D341Med (cell line): ENCODE measurements at places on chromosomes 1 and 21.
A peak's percentile ranks its signal among the peaks of the same experiment; 100 is the strongest.

- DNase-seq = no peak
These were observed 8.7 kb upstream of the PIGM start for GRCh38 chr1:160040476-160040875.

- no peak for DNase-seq
These were observed 46.7 kb upstream of the SARS1 start for GRCh38 chr1:109167001-109167506.

DNA sequence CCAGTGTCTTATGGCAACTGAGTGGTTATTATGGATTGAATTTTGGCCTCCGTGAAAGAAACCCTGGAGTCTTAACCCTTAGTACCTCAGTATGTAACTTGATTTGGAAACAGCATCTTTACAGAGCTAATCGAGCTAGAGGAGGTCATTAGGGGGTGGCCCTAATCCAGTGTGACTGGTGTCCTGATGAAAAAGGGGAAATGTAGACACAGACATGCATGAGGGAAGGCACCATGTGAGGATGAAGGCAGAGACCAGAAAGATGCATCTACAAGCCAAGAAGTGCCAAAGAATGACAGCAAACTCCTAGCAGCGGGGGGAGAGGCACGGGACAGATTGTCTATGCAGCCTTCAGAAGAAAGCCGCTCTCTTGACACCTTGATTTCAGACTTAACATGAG lies 14.7 kb downstream of the DOP1B start:
- no peak for DNase-seq

DNA sequence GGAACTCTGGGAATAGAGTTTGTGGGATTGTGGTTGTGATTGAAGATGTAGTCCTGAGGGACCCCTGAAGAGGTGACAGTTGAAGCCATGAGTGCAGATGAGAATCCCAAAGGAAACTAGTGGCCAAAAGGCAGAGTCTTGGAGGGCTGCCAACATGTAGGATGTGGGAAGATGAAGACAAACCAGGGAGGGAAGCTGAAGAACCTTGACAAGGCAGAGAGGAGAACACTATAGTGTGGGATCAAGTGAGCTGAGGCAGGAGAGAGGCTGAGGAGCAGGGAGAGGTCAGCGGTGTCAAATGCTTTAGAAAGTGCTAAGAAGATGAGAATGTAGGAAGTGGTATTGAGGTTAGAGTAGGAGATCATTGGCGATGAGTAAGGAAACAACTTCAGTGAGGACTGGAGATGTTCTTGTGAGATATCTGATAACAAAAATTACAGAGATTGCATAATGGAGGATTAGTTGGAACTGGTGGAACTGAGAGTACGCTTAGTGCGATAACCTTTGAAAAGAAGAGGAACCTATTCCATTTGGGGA lies 88.5 kb upstream of the VCAM1 start:
- no peak for DNase-seq

DNA sequence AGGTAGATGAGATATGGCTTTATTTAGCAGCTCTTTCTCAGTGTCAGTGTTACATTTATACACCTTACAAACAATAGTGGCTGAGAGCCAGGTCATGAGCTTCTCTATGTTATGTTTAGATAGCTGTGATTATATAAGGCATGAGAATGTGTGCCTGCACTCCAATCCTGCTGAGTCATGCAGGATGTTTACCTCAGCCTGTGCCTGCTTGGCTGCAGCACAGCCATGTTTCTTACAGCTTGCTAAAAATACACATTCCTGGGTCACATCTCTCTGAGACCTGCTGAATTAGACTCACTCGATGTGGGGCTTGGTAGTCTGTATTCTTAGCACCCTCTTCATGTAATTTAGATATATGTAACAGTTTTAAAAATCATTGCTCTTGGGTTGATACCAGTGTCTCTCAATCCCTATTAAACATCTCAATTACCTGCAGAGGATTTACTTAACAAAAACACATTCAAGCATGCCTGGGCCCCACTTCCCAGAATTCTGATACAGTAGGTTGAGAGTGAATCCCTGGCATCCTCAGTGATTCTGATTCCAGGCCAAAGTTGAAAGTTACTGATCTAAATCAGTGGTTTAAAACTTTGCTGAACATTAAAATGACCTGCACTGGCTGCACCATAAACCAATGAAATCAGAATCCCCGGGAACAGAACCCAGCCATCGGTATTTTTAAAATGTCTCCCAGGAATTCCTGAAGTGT lies 107.5 kb downstream of the GDAP2 start:
- DNase-seq = no peak

DNA sequence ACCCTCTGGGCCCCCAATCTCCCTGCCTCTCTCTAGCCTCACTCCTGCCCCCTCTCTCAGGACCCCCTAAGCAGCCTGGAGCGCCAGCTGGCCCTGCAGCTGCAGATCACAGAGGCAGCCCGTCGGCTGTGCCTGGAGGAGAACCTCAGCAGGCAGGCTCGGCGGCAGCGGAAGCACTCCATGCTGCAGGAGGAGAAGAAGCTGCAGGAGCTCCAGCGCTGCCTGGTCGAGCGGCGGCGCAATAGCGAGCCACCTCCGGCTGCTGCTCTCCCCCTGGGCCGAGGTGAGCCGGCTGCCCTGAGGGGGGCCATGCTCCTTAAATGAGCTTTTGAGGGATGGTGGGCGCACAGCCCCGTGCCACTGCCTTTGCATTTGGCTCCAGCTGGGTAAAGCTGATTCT lies 6.2 kb downstream of the INAVA start:
- peak; percentile 38 for DNase-seq

- no peak for DNase-seq
These were observed 79.8 kb upstream of the KIAA0040 start for GRCh38 chr1:175272361-175272760.

- no peak for DNase-seq
These were observed 129.2 kb downstream of the NUF2 start for GRCh38 chr1:163450986-163451385.

DNA sequence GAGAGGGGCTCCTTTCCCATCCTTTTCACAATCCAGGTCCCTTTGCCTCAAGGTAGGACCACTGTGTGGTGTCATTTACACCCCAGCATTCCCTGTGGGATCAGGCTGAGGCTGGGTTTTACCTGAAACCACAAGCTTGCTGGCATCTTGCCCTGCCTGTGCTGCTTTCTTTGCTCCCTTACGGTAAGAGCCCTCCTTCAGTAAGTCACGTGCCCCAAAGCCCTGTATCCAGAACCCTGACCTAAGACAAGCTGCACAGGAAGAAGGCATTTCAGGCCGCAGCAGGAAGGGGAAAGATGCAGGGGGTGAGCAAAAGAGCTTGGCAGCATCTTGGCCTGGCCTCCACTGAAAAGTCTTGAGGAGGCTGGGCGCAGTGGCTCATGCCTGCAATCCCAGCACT lies 58.4 kb downstream of the KLHDC7A start:
- no peak for DNase-seq

- no peak for DNase-seq
These were observed 39.4 kb upstream of the UHMK1 start for GRCh38 chr1:162458236-162458635.

DNA sequence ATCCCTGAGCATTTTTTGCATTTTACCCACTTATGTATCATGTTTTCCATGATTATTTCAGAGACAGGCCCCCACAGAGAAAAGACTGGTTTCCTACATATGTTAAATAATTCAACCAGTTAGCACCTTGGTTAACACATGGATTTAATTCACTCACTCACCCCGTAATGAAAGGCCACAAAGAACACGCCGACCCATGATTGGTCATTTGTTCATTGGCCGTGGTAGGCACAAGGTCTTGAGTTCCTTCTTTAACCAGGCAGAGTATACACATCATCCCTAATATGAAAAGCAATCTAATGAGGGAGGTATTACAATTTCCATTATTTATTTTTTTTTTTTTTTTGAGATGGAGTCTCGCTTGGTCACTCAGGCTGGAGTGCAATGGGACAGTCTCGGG lies 50.6 kb downstream of the RPS6KA1 start:
- no peak for DNase-seq

DNA sequence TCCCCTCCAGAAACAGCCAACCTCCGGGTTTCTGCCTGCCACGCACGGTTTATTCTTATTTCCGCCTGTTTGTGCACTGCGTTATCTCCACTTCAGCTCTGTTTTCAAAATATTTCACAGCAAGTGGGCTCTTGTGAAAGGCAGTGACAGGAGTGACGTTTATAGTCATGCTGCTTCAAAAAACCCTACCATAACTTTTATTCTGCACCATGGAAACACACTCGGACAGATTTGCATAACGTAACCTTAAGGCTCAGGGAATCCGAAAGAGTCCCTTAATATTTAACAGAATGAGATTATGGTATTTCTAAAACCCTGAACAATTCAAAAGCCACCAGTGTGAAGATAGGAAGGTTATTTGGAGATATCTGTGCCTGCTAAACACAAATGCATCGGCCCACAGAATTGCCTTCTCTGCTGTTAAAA lies 782 bp upstream of the SDE2 start:
- no peak for DNase-seq

- DNase-seq = no peak
These were observed 4.9 kb upstream of the TBX15 start for GRCh38 chr1:118992868-118993699.

DNA sequence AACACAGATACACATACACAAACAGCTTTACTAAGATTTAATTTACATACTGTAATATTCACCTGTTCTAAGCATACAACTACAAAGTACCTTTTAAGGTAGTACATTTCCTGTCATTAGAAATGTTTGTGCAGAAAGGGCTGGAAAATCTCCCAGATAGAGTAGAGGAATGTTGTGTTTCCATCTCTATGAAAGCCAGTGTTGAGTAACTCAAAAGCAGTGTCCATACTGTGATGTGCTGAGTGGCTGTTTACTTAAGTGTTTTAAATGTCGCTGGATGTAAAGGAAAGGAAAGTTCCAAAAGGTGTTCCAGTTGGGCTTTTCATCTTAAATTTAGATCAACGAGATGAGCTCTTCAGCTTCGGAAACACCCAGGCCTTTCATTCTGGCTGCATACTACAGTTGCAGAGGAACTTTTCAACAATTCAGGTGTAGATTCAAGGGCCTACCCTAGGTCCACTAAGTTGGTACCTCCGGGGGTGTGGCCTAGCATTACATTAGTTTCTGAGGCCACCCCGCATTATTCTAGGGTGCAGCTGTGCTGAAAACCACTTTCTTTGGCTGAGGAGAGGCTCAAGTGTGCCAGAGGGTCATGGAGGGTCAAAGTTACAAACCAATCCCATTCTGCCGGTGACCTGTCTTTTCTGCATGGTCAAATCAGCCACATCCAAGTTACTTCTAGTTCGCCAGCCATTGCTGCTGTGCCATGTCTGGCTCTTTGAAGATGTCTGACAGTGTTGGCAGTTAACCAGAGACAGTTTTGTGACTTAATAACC lies 78.1 kb downstream of the LRRC8D start:
- no peak for DNase-seq

DNA sequence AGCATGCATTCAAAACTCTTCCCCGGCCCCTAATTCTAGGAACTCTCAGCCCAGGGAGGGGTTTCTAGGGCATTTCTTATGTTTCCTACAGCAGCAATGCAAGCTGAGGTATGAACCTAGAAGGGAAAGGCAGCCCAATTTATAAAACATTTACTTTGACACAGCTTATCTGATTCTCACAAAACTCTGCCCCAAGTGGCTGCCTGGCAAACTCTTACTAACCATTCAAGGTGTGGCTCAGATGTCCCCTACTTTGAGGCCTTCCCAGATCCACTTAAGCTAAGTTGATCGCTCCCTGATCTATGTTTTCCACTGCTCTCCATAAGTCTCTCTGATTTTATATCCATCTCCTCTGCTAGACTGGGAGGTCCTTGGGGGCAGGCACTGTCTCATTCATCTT lies 35.4 kb downstream of the AK2 start:
- DNase-seq = no peak

DNA sequence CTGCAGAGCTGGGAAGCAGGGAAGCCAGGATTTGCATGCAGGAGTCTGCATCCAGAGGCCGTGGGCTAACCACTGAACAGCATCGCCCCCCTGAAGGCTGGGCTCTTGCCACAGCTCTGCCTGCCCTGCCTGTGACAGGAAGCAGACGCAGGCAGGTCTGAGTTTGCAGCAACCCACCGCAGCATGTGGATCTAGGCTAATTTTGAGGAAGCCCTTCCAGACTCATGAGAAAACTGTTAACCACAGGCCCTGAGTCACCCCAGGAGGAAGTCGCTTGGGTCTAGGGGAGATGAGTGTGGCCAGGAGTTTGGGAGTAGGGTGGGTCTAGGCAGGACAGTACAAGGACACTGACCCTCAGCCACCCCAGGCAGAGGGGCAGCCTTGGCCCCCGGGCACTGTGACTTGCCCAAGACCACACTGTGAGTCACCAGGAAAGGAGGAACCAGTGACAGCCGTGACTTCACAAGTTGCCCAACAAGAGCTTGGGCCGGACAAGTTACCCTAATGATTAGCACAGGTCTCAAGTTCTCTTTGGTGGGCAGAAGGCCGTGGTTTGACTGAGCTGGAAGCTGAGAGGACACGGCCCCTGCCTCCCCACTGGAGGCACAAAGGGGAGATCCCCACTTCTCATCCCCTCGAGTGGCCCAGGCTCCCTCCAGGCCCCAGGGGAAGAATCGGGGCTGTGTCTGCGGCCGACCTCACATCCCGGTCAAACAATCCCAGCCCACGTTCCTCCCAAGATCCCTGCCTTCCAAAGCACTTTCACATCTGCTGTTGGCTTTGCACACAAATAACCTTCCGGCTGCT lies 826 bp downstream of the LAPTM5 start:
- DNase-seq = no peak

- no peak for DNase-seq
These were observed 13.0 kb downstream of the KRTCAP2 start for GRCh38 chr1:155160128-155160527.

- DNase-seq = no peak
These were observed 15.3 kb upstream of the ZNF644 start for GRCh38 chr1:91036894-91037829.

GRCh38 chr1:53643881-53644390 lies 95.0 kb downstream of the GLIS1 start:
- no peak for DNase-seq

DNA sequence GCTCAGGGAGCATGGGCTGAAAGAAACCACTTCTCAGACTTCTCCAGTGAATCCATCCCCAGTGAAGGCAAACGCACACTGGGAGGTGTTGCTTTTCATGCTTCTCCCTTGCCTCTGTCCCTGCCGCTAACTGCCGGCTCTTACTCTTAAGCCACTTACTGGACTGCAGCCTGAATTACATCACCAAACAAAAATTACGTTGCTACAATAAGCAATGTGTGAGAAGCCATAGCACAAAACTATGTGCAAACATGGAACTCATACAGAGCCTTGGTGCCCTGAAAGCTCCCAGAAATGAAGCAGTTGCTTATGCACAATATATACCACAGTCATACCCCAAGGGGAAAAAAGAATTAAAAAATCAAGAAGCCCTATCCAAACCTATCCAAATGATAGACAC lies 375.2 kb downstream of the KCNH1 start:
- no peak for DNase-seq

- DNase-seq = no peak
These were observed 11.2 kb upstream of the FGGY start for GRCh38 chr1:59285691-59286090.

DNA sequence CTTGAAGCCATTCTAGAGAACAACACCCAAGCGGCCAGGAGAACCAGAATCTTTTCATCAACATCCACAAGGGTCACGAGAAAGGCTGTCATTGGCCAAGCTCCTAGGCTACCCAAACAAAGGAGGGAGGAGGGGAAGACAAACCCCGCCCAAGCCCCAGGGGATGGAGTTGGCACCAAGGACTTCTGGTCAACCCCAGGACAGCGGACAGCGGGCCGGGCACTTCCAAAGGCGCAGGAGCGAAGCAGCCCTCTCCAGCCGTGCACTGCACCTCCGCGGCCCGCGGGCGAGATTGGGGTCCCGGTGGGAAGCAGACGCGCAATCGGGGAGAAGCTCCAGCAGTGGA lies at the start of gene CLIC6:
Gene CLIC6 (plus strand): TSS at position 192 of the 346 bp plus-strand sequence. CDS start 395 bp downstream, outside the sequence.
- DNase-seq = no peak

- peak; percentile 69 for DNase-seq
These were observed at the start of gene SPOCD1 for GRCh38 chr1:31815752-31816500. TSS of gene SPOCD1 (minus strand) at chr1:31816022. CDS start at chr1:31815333, 689 bp downstream.

- DNase-seq = no peak
These were observed 931 bp upstream of the CLSTN1 start for GRCh38 chr1:9824702-9825089.
